Left lobe of liver (tissue), 2 donors: ENCODE measurements at places on chromosomes 16 and 17. TPM values are rescaled to one million over a fixed set of nuclear protein-coding genes. Genes with fewer than 3 reads are reported as not detected.

DNA sequence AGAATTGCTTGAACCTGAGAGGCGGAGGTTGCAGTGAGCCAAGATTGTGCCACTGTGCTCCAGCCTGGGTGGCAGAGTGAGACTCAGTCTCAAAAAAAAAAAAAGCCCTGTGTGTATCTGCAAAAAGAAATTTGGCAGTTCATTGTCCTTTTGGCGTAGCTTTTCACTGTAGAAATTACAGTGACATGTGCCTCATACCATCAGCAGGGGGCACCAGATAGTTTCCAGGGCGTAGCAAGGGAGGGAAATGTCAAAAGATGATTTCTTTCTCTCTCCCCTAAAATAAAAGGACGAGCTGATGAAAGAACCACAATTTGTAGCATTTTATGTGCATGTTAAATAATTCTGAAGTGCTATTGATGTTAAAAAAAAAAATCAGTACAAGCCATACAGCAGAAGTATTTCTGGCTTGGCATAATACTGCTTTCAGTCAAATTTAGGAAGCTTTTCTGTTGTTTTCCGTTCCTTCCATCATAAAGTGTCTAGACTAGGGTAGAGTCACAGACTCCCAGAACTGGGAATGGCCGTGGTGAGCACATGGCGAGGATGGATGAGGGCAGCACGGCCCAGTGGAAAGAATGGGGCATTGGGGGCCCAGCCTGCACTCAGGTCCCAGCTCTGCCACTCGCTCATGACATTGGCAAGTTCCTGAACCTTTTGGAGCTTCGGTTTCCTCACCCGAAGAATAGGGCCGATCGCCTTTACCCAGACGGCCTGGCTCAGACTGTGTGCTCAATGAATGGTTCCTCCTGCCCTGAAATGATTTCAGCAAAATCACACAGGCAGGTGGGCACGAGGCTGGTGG, 59.8 kb upstream of the RPH3AL start:
- no peak for DNase-seq

DNA sequence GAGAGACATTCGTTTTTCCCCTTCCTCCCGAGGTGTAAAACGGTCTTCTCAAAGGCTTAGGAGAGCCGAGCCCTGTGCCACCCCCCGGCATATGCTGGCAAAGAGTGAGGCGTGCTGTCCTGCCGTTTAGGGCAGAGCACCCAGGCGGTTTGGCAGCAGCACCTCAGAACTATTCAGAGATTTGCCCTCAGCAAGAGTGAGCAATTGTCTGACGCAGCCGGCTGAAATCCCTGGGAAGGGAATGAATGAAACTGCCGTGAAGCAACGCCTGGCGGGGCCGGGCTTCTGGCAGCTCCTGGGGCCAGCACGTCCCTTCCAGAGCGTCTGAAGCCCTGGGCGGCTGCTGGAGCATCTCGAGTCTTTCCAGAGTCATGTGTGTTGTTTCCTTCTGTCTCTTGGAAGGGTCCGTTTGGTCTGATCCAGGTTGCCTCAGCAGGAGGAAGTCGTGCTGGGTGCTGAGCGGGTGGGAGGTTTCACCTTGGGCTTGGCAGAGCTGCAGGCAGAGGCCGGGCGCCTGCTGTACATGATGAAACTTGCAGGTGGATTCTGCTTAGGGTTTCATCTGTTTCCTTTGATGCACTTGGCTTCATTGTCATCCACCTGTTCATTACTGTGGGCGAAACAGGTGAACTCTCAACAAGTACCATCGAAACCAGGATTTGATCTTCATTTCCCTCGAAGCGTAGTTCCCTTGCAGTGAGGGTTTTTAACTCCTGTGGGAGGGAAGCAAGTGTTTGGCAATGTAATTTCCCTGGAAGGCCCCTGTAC, 35.4 kb downstream of the TBCD start:
- DNase-seq: no peak

The FOXL1 gene
- 0.28 TPM for total RNA-seq

- DNase-seq: no peak
These were observed 4.9 kb downstream of the SDK2 start for GRCh38 chr17:73639322-73639721.

DNA sequence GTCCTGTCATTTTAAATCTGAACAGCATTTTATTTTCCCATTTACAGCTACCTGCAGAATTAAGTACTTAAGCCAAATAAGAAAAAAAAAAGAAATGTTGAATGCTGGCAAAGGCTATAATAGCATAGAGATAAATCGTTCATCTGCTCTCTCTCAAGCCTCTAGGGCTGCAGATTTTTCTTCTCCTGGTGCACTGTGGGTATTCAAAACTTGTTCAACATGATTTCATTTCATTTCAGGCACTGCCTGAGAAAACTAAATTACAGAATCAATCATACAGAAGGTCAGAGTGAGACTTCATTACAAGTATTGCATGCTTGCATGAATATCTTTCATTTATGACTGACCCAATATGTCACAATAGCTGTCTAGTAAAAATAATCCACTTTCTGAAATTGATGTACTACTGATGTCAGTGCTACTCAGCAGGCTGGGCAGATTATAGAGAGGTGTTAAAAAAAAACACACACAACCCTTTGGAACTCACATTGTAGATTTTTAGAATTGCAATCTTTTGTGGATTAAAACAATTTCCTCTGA, 86.2 kb downstream of the TOX3 start:
- DNase-seq: no peak

The PDIA2 gene
- 0.23 TPM for total RNA-seq

- DNase-seq: no peak
These were observed 38.4 kb upstream of the CBFA2T3 start for GRCh38 chr16:89015271-89015859.

The CRYM gene
- total RNA-seq: 7.2 TPM
